CD8-positive, alpha-beta memory T cell (primary cell): ENCODE measurements at places on chromosomes 7 and 10. TPM values are rescaled to one million over a fixed set of nuclear protein-coding genes. Genes with fewer than 3 reads are reported as not detected.
A peak's percentile ranks its signal among the peaks of the same experiment; 100 is the strongest.

GRCh38 chr7:106057962-106058927 is 53.9 kb downstream of the SYPL1 start:
- peaks cover 14% of the 10 kb centered on the region for H3K4me1 ChIP-seq
- H3K27me3 ChIP-seq = no peaks in the 10 kb centered on the region
- H3K36me3 ChIP-seq = no peaks in the 10 kb centered on the region
- DNase-seq = no peak
- H3K4me3 ChIP-seq = no peak overlapping the region
- H3K27ac ChIP-seq = no peak overlapping the region

- H3K27ac ChIP-seq = no peak overlapping the region
- no peak overlapping the region for H3K4me3 ChIP-seq
- H3K36me3 ChIP-seq = no peaks in the 10 kb centered on the region
These were observed 55.8 kb downstream of the INPP5A start for GRCh38 chr10:132593389-132593788.

DNA sequence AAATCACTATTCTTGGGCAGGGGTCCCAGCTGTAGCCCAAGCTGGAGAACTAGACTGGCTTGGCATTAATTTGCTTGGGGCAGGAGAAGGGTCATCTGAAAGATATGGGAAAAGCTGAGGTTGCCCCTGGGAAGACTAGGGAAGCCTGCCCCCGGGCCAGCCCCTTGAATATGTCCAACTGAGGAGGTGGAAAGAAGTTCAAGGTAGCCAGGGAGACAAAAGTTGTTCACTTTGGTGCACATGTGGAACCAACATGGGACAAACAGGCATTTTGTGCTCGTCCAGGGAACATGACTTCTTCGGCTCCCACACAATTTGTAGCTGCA is 1.4 kb upstream of the LRRC61 start:
- peak overlapping the region; percentile 92 for H3K27ac ChIP-seq
- H3K27me3 ChIP-seq = no peaks in the 10 kb centered on the region
- peaks cover 9% of the 10 kb centered on the region for H3K36me3 ChIP-seq

GRCh38 chr7:135661311-135662122 is 797 bp upstream of the STMP1 start:
- H3K36me3 ChIP-seq = no peaks in the 10 kb centered on the region
- peak overlapping the region; percentile 62 for H3K4me3 ChIP-seq
- H3K27me3 ChIP-seq = no peaks in the 10 kb centered on the region

DNA sequence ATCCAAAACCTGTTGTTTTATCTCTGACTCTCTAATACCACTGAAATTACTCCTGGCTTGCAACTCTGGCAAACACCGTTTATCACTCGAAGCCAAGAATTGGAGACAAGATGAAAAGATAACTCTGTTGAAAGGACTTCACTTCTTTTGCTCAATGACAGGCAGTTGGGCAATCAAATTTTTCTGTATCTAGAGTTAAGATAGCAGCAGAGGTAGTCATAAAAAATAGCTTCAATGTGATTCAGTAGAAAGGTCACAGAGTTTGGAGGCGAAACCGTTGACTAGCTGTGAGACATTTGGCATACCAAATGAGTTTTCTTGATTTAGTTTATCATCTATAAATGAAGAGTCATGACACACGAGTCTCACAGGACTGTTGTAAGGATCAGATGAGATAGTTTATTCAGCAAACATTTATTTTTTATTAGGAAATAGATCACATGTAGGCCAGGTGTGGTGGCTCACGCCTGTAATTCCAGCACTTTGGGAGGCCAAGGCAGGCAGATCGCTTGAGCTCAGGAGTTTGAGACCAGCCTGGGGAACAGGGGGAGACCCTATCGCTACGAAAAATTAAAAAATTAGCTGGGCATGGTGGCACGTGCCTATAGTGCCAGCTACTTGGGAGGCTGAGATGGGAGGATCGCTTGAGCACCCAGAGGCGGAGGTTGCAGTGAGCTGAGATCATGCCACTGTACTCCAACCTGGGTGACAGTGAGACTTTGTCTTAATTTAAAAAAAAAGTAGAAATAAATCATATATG is 23.6 kb downstream of the AKR1B1 start:
- DNase-seq = no peak
- no peaks in the 10 kb centered on the region for H3K27me3 ChIP-seq
- H3K4me3 ChIP-seq = no peak overlapping the region
- H3K36me3 ChIP-seq = no peaks in the 10 kb centered on the region
- H3K4me1 ChIP-seq = peaks cover 5% of the 10 kb centered on the region

DNA sequence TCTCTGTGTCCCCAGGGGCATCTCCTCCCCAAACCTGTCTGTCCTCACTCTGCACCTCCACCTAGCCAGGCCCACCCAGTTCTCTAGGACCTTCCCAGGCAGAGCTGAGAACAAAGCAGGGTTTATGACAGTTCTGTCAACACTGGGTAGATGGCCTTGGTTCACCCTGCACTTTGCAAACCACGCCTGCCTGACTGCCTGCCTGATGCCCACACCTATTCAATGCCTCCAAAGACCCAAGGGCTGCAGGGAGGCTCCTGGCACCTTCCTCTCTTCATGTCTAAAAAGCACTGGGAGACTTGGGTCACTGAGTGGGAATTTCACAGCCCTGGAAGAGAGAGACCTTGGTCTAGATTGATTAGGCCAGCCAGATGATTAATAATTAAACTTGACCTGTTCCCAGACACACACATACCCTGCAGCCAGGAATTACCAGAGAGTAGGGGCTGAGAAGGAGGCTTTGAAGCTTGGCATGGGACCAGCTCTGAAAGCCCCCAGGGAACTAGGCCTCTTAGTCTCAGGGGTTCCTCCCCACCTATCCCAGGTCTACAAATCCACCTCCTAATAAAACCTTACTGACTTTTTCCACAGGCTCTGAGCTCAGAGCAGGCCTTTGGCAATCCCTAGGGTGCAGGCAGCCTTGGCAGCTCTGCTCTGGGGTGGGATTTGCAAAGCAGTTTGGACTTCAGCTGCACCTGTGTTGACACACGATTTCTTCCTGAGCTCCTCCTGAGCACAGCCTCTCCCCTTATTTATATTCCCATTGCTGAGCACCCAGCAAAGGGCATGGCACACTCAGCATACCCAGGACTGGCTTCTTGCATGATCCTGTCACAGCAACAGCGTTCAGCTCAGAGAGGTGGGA is 25.7 kb upstream of the PDCD4 start:
- no peak overlapping the region for H3K4me3 ChIP-seq
- H3K36me3 ChIP-seq = no peaks in the 10 kb centered on the region
- DNase-seq = no peak
- H3K4me1 ChIP-seq = peaks cover 65% of the 10 kb centered on the region

FAM131B gene
- 2.8 TPM for total RNA-seq

ENTPD1 gene
- total RNA-seq = 7.1 TPM

HOXA3 gene
- not detected for total RNA-seq

LFNG gene
- 30.8 TPM for total RNA-seq

JAKMIP3 gene
- 0.13 TPM for total RNA-seq
